ENCODE measurements at places on chromosomes 12 and 14. TPM values are rescaled to one million over a fixed set of nuclear protein-coding genes. Genes with fewer than 3 reads are reported as not detected.

Gene NRXN3
- total RNA-seq: 3.9 TPM

DNA sequence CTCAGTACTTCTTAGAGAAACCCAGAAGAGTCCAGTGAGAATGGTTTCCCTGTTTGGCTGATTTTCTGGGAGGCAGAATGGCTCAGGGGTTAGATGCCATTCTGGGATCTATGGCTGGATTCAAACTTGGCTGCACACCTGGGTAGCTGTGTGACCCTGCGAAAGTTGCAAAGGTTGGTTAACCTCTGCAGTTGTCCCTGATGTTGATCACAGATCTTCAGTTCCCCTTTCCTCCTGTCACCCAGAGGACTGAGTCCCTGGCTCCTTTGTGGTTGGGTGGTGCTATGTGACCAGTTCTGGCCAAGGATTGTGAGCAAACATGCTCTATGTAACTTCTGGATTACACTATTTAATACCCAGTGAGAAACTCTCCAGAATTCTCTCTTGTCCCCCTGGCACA is 418.0 kb downstream of the RGS6 start:
- DNase-seq: no peak

DNA sequence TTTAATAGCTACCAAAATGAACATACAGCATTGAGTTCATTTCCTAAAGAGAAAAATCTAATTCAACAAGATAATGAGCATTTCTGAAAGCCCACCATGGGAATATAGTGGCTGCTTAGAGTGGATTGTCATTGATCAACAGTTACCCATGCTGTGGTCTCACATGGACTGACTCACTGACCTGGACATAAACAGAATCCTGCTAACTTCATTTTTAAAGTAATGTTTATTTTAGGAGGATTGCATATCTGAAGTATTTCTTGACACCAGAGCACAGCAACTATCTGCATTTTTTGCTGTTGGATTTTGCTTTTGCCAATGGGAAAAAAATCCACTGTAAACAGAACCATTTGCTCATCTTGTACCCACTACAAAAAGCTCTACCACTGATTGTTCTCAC is 71.7 kb downstream of the KCNC2 start:
- no peak for DNase-seq

Gene FGF6
- total RNA-seq: 0.74 TPM

DNA sequence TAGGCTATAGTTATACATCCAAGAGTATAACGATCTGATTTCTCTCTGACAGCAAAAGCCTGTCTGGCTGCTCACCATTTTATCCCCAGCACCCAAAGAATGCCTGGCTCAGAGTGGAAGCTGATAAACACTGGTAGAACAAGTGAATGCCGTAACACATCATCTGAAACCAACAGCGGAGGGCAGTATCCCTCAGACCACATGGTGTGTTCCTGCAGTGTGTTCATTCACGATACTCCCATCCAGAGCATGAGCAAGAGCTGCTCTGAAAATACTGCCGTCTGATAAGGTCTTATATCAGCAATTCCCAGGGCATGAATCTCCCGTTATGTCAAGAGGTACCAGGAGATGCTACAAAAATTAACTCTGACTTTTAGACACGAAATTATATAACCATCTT is 95.9 kb downstream of the TTC7B start:
- no peak for DNase-seq

- no peak for DNase-seq
Measured at GRCh38 chr14:34498684-34499412, 36.8 kb upstream of the SPTSSA start.

- no peak for DNase-seq
Measured at GRCh38 chr12:125639826-125640225, 574.6 kb downstream of the AACS start.

Gene TSHR
- total RNA-seq: 1.1 TPM

DNA sequence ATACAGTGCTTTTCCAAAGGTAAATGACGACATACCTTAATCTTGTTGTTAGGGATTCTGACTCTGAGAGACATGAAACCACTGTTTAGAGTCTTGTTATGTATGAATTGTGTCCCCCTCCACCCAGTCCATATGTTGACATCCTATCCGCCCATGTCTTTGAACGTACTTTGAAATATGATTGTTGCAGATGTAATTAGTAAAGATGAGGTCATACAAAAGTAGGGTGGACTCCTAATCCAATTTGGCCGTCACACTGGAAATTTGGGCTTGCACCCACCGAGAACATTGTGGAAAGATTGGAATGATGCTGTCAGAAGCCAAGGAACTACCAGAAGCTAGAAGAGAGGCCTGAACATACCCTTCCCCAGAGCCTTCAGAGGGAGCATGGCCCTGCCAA is 62.2 kb downstream of the RGS6 start:
- DNase-seq: no peak

Gene ARMH4
- 39.9 TPM for total RNA-seq

Gene SERPINA1
- 1.9 TPM for total RNA-seq

Gene HEBP1
- 22.0 TPM for total RNA-seq

Gene ALX1
- total RNA-seq: 1.1 TPM

DNA sequence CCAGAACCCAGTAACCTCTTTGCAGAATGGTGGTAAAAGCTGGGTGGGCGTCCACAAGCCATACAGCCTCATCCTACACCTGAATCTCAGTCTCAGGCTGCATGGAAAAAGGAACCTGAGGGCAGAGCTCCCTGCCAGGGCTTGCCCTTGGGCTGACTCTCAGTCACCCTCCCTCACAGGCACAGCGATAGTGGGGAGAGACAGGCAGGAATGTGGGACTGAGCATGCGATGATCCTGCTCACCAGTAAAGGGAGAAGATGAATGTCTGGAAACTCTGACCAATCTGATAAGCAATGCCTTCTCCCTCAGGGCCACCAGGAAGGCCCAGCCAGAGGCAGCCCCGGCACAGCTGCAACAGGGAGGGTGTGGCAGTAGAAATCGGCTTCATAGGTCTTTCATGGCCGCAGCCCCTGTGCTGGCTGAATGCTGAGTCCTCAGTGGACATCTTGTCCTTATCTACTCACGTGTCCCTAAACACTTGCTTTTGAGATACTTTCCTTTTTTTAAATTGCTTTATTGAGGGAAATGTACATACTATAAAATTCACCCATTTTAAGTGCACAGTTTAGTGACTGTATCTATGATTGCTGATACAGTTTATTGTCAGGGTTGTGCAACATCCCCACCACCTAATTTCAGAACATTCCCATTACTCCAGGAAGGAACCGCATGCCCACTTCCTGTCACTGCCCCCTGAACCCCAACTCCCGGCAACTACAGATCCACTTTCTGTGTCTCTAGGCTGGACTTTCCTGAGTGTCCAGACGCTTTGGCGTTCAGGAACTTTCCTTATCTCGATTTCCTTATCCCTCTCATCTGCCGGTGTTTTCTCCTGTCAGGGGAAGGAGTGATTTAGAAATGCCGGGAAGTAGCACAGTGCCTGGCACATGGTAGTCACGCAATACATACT is 258.1 kb downstream of the PCNX1 start:
- no peak for DNase-seq

Gene MYO1H
- not detected for total RNA-seq

DNA sequence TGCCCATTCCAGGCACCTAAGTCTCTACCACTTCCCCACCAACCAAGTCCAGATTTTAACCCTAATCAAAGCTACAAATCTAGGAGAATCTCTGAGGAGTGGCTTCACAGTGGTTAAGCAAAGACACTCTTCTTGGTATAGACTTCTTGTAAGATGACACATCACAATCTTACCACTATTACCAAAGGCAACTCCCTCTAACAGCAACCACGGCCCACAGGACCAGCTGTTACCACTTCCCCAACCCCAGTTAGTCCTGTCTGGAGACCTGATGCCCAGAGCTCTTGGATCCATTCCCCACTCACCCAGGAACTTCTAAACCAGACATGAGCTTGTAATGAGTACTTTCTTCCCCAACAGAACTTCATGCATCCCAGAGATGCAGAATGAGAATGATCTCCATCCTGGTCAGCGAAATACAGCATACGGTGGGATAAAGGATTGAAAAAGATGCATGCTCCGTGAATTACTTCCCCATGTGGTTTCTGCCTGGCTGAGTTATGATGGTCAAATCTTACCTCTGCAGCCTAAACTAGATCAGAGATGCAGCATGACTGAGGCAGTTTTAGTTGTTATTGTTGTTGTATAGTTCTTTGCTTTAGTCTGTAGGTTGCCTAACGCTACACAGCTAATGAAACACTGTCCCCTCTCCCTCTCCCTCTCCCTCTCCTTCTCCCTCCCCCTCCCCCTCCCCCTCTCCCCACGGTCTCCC is 87.7 kb upstream of the FOXN3 start:
- no peak for DNase-seq

DNA sequence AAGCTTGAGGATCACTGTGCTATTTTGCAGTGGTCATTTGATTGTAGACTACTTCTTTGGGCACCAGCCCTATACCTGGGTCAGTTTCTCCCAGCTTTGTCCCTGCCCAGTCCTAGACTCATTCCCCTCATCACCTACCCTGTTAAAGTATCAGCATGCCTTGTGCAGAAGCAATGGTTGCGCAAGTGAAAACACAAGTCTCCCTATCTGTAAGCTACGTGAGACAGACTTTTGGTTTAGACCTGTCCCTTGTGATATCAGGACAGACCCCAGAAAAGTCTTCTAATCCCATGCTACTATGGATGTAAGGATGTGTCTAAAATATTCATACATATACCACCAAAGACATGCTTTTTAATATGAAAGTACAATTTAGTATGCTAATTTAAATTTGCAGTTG is 88.8 kb upstream of the ATP2B1 start:
- DNase-seq: no peak

- no peak for DNase-seq
Measured at GRCh38 chr14:102761206-102761605, 16.0 kb upstream of the TRAF3 start.

- no peak for DNase-seq
Measured at GRCh38 chr14:63918411-63918810, 65.6 kb downstream of the SYNE2 start.

DNA sequence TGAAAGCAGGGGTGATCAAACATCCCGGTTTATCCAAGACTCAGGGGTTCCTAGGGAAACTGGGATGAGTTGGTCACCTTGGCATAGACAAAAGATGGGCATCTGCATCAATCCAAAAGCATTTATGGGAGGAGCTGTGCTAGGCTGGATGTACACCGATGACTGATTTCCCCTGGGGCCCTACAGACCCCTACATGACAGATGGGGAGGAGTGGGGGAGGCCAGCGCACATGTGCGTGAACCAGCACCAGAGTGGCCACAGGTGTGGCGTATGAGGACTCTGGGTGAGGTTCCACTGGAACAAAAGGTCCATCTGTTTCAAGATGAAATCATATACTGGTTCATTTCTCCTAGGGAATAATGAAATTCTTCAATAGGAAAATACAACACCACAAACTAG is 210.4 kb downstream of the ITPR2 start:
- DNase-seq: no peak

Gene ASCL1
- 0.32 TPM for total RNA-seq

Gene STAC3
- total RNA-seq: 13.5 TPM
